Cerebellar nuclear complex (tissue), 1 donor: ENCODE measurements at places on chromosomes 12 and 14.
A peak's percentile ranks its signal among the peaks of the same experiment; 100 is the strongest.

DNA sequence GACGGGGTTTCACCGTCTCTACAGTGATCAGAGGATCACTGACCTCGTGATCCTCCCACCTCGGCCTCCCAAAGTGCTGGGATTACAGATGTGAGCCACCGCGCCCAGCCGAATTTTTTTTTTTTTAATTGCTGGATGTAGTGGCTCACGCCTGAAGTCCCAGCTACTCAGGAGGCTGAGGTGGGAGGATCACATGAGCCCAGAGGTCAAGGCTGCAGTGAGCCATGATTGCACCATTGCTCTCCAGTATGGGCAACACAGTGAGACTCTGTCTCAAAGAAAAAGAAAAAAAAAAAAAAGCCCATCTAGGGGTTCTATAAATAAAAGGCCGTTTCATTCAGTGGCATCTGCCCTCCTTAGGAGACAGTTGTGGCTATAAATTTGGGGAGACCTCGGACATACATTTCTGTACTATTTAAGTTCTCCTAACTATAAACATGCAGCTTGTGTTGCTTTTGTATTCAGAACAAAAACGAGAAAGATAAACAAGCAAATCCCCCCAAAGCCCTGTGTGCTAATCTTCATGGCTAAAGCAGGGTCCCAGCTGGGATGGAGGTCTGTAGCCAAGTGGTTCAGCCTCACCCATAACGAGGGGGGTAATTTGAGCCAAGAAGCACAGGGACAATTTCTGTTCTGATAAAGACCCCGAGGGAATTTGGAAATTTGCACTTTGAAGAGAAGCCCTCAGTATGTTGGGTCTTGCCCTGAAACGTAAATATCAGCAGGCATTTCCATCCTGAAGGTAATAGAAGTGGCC is 35.0 kb upstream of the BCL7A start:
- no peak for DNase-seq

DNA sequence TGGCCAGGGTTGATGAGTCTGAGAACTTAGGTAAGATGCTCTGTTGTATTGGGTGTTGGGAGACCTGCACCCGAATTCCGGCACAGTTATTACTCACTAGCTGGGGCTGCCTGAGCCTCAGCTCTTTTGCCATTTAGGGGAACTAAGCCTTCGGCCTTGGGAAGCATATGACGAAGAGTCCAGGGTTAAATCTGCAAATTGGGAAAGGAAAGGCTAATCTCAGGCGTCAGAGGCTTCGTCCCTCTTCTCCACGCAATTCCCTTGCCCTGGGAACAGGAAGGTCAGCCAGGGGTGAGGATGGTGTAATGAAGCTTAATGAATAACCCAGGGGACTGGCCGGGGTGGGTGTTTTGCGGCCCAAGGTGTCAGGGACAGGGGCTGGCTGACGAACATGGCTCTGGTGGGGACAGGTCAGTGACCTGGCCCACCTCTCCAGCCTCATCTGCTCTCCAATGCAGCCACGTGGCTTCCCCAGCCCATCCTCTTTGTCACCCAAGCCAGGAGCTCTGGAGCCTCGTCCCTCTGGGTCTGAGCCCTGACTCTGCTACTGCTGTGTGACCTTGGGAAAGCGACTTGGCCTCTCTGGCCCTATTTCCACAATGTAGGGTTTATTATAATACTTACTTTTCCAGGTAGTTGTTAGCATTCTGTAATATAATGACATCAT is 3.8 kb upstream of the SDSL start:
- no peak for DNase-seq

DNA sequence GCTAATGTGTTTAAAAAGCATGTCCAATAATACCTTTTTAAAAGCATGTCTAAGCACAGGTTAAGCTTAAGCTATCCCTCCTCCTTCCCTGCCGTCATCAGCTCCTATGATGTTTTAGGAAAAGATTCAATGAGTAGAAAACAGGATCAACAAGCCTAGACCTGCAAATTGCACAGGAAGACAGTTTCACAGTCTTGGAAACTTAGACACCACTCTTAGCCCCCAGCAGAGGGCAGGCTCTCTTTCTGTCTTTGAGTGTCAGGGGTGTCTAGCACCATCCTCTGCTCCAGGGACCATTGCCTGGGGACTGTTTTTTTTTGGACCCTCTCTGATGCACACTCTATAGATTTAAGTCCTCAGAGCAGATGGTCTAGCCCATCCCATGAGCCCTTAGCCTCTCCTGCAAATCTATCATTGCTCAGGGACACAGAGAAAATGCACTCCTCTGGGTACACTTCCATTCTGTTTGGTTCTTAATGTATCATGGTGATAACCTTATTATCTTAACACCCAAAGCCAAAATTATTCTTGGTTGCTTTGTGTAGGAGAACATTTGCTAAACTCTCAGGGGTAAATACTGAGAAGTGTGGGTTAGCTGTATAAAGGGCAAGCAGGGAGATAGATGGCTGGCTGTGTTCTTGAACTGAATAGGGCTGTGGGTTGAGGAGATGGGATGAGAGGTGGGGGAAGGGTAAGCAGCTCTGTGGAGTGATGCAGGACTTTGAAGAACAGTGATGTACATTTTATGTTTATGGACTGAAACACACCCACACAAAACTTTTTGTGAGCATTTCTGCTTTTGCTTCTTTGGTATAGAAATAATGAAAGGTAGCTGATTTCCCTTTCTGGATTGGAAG is 259.9 kb upstream of the DDHD1 start:
- no peak for DNase-seq

- DNase-seq, result peak; percentile 1
These were observed 96.3 kb downstream of the GALC start for GRCh38 chr14:87896393-87897380.

- no peak for DNase-seq
These were observed 39.7 kb downstream of the PSMA6 start for GRCh38 chr14:35331605-35332516.

DNA sequence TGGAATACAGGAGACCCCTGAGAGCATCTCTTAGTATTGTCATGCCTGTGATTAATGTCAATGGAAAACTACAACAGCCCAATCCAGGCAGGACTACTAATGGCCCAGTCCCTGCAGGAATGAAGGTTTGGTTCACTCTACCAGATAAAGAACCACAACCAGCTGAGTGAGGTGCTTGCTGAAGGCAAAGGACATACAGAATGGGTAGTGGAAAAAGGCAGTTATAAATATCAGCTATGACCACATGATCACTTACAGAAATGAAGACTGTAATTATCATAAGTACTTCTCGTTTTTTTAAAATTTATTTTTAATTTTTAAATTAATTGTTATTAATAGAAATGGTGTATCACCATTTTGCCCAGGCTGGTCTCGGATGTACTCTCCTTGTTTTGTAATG is 17.2 kb upstream of the LPCAT3 start:
- DNase-seq, result no peak

DNA sequence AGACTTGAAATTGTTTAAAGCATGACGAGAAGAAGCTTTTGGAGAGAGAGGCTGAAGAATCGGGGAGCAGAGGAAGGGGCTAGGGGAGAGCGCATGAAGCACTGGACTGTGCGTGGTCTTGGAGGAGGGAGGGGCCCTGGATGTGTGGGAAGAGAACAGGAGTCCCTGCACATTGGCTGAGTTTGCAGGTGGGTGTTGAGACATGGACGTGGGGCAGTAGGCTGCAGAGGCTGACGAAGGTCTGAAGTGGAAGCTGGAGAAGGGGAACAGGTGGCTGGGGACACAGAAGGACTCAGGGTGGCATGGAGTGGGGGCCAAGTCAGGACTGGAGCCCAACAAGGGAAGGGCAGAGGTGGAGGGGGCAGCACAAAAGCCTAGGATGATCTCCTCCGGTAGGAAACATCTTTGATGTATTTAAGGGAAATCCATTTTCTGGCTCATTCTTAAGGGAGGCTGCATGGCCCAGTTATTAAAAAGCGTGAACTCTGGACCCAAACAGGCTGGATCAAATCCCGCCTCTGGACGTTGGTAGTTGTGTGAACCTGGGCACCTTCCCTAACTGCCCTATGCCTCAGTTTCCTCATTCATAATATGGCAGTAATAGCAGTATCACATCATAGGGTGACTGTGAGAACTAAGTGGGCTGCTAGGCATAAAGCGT is 29.0 kb downstream of the ADGRD1 start:
- no peak for DNase-seq

DNA sequence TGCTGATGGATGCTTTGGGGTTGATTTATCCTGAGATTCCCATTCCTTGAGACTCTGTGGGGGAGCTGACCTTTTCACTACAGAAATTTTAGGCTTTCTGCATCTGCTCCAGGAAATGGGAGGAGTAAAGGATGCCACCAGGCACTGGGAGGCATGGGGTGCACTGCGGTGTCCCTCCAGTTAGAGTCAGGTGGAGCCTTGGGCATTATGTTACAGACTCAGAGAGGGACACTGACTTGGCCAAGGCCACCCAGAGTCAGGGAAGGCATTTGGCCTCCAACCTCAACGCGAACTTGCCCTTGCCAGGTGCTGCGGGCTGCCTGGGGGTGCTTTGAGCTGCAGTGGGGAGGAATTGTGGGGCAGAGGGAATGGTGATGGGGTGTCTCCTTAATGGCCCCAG is 58.0 kb upstream of the TBX3 start:
- no peak for DNase-seq
